ENCODE measurements at places on chromosomes 3 and 15.

- DNase-seq = no peak
These were observed 139.8 kb upstream of the PROK2 start for GRCh38 chr3:71924721-71925120.

- no peak for DNase-seq
These were observed 221.4 kb downstream of the CADPS start for GRCh38 chr3:62653796-62654195.

DNA sequence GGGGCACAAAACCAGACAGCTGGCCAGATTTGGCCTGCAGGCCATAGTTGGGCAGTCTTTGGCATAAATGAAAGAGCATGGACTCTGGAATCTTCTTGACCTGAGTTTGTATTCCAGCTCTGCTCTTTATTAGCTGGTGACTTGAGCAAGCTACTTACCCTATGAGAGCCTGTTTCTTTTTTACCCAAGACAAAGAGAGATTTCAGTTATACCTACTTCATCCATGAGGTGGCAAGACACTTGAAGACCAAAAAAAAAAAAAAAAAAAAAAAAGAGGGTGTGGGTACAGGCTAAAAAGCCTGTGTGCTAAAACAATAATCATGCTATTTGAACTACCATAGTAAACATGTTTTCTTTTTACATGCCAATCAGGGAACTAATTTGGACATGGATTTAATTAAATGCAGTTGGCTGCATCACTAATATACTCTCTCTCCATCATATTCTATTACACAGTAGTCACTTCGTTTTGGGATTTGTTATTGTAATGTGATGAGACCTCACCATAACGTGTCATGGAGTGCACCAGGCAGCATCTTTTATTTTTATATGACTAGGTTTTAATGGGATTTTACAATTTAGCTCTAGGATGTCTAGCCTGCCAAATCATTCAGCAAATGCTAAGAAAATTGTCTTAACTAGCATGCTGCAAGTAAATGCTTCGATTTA, 109.2 kb upstream of the FHIT start:
- no peak for DNase-seq

GRCh38 chr15:97761110-97761509, 199.4 kb upstream of the ARRDC4 start:
- DNase-seq = no peak

- DNase-seq = no peak
These were observed 68.1 kb downstream of the EPHB3 start for GRCh38 chr3:184629555-184630160.

GRCh38 chr3:53162672-53163443, 1.8 kb downstream of the PRKCD start:
- DNase-seq = peak; percentile 53

DNA sequence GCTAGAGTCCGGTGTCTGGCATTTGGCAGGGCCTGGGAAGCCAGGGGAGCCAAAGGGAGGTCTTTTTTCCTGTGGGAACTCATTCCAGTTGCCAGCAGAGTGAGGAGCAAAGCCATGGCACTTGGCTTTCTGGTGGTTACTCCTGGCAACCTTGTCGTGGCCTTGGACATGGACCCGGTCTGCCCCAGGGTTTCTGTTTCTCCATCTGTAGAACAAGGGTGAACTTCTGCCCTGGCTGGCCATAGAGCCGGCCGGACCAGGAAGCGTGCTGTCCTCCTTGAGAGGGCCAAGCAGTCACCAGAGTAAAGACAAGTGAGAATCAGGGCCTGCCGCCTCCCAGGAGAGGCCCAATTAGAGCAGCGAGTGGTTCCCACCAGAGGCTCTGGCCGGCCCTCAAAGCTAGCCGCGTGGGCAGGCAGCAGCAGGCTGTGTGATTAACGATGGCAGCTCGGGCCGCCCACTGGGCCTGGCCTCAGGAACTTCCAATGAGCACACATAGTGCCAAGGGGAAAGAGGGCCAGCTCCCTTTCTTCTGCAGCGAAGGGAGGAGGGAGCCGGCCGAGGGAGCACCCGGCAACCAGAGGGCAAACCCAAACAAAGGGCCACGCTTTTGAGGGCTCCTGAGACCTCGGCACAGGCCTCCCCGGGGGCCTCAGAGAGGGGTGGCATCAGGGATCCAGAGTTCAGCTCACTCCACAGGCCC, 29.1 kb upstream of the ELP6 start:
- DNase-seq = no peak

DNA sequence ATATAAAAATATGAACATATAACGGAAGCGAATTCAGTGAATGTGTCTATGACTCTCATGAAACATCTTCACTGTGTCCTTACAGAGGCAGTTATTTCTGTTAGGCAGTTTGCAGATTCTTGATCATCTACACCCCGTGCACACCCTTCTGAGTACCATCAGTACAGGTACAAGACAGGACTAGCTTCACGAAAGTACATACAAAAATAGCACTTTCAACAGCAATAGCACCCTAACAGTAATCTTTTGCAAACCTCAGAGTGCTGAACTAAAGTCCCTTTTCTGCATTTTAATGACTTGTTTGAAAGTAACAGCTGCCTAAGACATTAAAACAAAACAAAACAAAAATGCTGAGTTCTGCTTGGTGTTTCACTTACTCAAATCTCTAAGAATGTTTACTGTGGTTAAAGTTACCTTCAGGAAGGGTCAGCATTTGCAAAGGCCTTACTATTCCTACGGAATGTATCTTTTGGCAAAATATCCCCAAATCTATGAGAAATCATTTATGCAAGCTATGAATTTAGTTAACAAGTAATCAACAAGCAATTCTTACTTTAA, 104.1 kb downstream of the CNTN3 start:
- no peak for DNase-seq

All from stimulated activated CD8-positive, alpha-beta memory T cell treated with anti-CD3 and anti-CD28 coated beads, Interleukin-15, amount 100 ng/mL, for 4 hours (primary cell).